ENCODE measurements at places on chromosomes 3 and 15. TPM values are rescaled to one million over a fixed set of nuclear protein-coding genes. Genes with fewer than 3 reads are reported as not detected.

DNA sequence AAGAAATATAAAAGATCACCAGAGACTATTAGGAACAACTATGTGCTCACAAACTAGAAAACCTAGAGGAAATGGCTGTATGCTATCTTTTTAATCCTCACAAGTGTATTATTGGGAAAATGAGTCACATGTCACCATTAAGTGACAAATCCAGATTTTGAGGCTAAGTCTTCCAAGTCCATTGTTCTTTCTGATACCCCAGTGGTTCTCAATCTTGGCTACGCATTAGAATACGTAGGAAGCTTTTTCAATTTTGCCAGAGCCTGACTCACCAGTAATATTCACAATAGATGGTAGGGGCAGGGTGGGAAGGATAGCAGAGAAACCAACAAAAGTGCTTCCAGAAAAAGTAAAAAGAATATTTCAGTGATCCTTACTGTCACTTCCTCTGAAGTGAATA lies 117.0 kb downstream of the FILIP1L start:
- DNase-seq = no peak

- DNase-seq = no peak
Observed at GRCh38 chr3:134315286-134316106, 58.8 kb downstream of the AMOTL2 start.

- DNase-seq = no peak
Observed at GRCh38 chr3:12746419-12746818, 12.6 kb downstream of the TMEM40 start.

The GNB4 gene
- 0.16 TPM for polyA plus RNA-seq

DNA sequence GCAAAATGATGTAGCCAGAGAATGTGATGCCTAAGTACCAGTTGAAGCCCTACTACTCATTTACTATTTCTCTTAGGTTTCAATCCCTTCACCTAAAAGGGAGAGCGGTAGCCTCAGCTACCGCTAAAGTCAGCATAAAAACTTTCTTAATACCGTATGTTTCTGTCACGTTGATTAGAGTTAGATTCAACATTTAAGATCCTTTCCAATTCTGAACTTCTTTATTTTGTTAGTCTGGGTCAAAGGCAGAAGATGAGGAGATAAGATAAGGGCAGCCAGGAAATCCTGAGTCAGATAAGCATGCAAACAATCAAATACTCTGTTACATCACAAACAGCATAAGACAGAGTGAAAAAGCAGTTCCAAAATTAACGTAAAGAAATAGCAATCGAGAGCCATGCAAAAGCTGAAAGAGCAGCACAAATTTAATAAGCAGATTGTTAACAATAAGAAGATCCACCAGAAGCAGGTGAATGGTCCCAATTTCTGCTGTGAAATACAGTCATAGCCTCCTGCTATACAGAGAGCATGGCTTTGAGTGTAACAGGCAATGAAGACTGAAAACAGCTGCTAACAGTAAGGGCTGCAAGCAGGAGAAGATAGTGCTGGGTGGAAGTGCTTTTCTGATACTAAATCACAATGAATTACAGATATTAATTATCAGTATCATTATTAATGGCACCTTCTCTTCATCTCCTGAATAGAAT lies 3.0 kb downstream of the TMEM207 start:
- DNase-seq = no peak

DNA sequence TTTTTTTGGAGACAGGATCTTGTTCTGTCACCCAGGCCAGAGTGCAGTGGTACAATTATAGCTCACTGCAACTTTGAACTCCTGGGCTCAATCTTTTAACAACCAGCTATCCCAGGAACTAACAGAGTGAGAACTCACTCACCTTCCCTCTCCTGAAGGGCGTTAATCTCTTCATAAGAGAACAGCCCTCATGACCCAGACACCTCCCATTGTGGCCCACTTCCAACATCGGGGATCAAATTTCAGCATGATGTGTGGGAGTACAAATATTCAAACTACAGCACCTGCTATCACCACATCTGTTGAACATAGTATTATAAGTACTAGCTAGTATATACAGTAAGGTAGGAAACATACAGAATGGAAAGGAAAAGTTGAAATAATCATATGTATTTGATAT lies 132.5 kb downstream of the DOCK3 start:
- DNase-seq = no peak

GRCh38 chr15:67230504-67230903 lies 24.0 kb downstream of the AAGAB start:
- no peak for DNase-seq

- no peak for DNase-seq
Observed at GRCh38 chr15:69143756-69144436, 16.5 kb upstream of the GLCE start.

The ENTPD3 gene
- polyA plus RNA-seq = not detected

DNA sequence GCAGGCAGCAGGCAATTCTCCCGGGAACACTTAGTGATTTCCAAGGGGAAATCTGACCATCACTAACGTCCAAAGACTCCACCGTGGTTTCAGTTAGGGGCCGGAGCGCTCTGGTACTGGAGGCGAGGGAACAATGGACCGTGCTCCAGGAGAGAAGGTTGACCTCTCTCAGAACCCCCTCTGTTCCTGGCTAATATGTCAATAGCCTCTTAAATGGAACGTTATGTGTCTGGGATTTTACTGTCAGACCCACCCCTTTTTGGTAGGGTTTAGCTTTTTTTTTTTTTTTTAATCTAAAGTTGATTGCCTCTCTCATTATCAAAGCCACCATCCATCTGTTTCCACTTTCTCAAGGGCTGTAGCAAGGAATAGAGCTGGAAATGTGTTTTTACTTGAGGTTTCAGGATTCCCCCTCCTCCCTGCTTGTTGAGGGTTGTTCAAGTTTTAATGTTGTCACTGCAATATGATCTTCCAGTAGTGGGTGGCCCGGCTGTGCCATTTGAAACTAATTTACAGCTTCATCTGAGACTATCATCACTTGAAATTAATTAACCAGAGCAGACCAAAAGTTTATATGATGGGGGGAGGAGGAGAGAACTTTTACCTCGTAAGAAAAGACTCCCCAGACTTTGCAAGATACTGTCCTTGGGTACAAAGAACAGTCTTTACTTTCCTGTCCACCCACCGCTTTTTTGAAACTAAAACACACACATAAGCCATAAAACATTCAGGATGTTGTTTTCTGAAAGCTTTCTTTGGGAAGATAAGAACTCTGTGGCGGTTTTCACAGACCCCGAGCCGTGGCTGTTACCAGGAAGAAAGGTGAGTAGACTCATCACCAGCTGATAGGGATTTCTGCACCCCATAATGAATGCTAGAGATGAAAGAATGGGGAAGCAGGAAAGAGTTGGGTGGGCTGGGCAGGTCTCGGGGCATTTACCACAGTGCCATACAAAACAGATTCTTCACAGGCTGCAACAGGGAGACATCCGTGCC lies 187.8 kb downstream of the UACA start:
- DNase-seq = no peak
